ENCODE measurements at places on chromosomes 5 and 9. TPM values are rescaled to one million over a fixed set of nuclear protein-coding genes. Genes with fewer than 3 reads are reported as not detected.

GRCh38 chr5:68049053-68049713, 166.4 kb upstream of the PIK3R1 start:
- DNase-seq, result no peak

DNA sequence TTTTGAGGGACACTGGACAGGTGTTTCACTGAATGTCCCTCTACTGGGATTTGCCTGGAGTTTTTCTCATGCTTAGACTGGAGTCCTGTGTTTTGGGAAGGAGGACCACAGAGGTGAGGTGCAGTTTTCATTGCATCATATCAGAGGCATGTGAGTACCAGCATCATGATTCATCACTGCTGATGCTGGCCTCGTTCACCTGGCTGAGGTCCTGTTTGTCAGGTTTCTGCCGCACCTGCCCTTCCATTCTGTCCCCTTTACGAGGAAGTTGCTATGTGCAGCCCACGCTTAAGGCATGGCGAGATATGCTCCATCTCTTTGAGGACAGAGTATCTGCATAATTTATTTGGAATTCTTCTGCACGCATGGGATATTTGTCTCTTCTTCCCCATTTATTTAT, 162.1 kb downstream of the TENT4A start:
- DNase-seq, result no peak

- DNase-seq, result no peak
Measured at GRCh38 chr9:89422151-89422975, 75.5 kb downstream of the SEMA4D start.

- DNase-seq, result no peak
Measured at GRCh38 chr5:425714-426113, 17.3 kb upstream of the EXOC3 start.

- no peak for DNase-seq
Measured at GRCh38 chr5:129244478-129244877, 149.9 kb downstream of the ISOC1 start.

- DNase-seq, result no peak
Measured at GRCh38 chr9:85081963-85082362, 412.4 kb downstream of the NTRK2 start.

DNA sequence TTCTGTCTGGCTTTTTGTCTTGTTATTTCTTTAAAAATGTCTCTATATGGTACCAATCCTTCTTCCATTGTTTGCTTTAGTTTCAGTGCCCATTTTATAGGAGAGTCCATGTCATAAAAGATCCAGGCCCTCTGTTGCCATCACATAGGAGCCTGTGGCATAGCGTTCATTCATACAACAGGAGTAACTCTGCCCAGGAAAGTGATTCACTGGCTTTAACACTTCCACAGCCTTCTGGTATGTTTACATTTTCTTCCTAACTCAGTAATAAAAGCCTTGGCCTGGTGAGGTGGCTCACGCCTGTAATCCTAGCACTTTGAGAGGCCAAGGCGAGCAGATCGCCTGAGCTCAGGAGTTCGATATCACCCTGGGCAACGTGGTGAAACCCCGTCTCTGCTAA, 519.3 kb upstream of the PTGER4 start:
- no peak for DNase-seq

DNA sequence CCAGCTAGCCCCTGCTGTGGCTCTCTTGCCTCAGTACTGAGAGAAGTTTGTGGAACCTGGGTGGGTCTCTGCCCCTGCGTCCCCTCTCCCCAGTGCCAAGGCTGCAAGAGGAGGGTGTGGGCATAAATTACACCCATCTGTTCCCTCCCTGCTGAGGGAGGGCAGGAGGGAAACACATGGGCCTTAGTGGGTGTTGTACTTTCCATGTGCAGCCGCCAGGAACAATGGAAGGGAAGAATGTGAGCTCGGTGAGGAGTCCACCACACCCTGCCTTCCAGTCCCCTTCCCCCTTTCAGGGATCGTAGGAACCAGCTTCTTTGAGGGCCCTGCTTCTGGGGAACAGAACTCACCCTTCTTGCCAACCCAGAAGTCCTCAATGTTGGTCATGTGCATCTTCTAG, 138.2 kb upstream of the KLF4 start:
- no peak for DNase-seq

DNA sequence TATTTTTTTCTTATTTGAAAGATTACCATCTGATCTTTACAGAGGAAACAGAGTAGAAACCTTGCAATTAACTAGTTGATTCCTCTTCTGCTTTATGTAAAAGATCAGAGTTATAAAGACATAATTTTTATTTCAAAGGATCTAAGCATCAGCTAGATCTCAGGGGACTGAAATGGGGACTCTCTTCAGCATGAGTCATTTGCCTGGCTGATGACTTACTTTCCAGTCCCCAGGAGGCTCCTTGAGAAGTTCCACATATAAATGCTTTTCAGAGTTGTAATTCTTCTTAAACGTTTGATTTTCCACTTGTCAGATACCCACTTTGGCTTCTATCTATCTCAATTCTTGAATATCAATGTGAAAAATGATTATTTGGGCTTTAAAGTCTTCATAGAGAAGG, 389.4 kb downstream of the RAB3C start:
- DNase-seq, result no peak

DNA sequence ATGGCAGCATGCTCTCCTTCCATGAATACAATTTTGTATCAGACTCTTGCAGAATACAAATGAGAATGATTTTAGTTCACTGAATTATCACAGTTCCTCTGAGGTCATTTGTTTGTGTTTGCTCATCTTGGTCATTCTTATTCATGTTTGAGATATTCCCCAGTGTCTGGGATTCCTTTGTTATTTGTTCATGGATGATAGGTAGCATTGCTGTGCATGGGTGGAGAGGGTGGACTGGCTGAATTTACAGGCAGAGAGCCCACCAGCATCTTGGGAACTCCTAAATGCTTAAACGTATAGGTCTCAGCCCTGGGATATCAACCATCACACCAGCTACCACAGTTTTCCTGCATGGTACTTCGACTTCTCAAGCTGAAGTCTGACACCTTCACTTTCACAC, 459.8 kb downstream of the CCDC171 start:
- DNase-seq, result no peak

- no peak for DNase-seq
Measured at GRCh38 chr5:81853030-81853357, 102.1 kb upstream of the SSBP2 start.

DNA sequence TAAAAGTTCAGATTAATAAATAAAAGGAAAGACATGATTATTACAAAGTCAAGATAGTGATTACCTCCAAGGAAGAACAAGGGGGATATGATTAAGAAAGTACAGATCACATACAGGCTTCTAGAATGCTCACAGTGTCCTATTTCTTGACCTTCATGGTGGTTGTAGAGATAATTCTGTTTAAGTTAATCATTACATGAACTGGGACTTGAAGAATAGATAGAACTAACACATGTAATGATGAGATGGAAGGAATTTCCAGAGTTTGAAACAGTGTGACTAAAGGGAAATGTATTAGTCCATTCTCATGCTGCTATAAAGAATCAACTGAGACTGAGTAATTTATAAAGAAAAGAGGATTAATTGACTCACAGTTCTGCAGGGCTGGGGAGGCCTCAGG, 72.7 kb downstream of the LURAP1L start:
- DNase-seq, result no peak

- DNase-seq, result no peak
Measured at GRCh38 chr5:32182463-32183063, 8.4 kb upstream of the GOLPH3 start.

DNA sequence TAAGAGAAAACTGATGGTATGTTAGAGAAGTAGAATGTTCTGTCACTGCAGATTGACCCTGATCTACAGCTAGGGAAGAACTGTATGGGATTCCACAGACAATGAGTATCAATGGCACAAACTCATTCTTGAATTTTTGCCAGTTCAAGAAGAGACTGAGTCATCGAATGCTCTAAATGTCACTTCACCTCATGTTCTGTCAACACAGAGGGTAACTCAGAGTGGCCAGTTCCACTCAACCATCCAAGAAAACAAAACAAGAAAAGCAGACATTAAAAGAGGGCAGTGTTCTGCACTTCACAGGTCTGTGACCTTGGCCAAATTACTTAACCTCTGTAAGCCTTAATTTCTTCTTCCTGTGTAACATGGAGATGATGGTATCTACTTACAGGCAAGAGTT, 132.2 kb upstream of the HMHB1 start:
- DNase-seq, result no peak

GRCh38 chr9:126487856-126488255, 125.9 kb upstream of the LMX1B start:
- no peak for DNase-seq

- no peak for DNase-seq
Measured at GRCh38 chr5:160702934-160703333, 149.1 kb downstream of the ATP10B start.

GRCh38 chr5:119864286-119864685, 234.9 kb downstream of the FAM170A start:
- DNase-seq, result no peak

DNA sequence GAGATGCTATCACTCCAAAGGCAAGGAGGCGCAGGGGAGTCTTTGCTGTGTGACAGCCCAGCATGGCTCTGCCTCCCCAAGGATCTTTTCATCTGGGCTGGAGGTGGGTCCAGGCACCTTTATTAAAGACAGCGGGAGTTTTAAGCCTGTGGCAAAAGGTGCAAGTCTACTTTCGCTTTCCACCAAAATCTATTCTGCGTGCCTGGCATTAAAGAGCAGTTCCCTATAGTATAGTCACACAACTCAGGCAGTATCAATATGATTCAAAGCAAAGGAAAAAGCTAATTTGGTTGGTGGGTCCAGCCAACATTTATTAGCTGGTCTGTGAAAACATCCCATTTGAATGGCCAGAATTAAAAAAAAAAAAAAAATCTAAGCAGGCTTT, 398.7 kb downstream of the EBF1 start:
- DNase-seq, result no peak

DNA sequence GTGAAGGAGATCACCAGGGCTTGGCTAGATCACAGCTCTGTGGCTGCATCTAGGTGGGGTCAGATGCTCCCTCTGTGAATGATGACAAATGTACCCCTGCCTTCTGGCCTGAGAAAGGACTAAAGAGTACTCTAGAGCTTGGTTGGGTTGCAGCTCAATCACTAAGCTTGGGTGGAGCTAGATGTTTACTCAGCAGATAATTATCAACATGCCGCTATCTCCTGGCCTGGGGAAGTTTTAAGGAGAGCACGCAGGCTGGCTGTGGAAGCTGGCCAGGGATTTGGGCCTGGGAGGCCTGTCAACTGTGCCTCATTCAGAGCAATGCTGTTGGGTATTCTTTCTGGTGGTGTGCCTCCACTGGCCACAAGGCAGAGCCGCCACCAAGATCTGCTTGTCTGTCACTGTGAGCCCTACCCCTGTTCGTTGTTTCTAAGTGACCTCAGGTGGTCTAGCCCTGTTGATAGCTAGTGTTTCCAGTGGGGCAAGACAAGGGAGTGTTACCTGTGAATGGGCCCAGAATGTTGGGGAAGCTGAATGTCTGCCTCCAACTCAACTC, 181.7 kb downstream of the ADGRV1 start:
- DNase-seq, result no peak

DNA sequence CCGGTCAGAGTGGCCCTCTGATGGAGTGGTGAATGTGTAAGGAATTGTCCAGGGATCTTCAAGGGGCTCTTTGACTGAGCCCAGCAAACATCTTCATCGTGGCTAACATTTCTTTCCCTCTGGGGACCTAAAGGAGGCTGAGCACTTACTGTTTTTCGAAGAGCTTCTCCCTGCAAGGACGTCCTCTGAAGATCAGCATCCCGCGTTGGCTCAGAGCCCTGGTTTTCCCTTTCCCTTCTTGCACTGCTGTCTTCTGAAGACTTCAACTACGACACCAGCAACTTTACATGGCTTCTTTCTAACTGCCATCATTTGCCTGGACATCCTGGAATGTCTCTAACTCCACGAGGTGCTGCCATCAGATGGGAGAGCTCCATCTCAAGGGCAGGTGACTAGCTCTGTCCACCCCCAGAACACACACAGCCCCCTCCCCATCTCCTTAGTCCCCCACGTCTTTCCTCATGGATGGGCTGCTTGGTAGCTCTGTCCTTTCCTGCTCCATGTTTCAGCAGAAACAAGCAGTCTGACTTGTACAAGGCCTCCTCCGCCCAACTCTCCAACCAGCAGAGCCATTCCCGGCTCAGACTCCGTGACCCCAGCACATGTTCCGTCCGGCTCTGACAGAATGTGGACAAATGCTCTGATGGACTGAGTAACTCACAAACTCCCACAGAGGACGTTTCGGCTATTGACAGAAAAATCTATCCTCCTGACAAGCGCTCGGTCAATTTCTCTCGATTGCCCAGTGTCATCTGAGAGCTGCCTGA, 17.1 kb downstream of the SHB start:
- no peak for DNase-seq

GRCh38 chr9:121888438-121888775, 204.7 kb downstream of the TTLL11 start:
- peak; percentile 81 for DNase-seq

Gene ANKRD18B
- total RNA-seq, result 2.5 TPM

Gene PKD2L2
- not detected for total RNA-seq

Gene BHMT2
- total RNA-seq, result 0.42 TPM

Gene PCDH12
- 0.66 TPM for total RNA-seq

Gene FBLL1
- total RNA-seq, result 0.17 TPM

Gene PDE8B
- 4.5 TPM for total RNA-seq

Gene EGFL7
- 52.5 TPM for total RNA-seq

Gene PCDHB15
- 2.0 TPM for total RNA-seq

Gene MARVELD2
- 20.9 TPM for total RNA-seq

Gene GARNL3
- total RNA-seq, result 14.9 TPM

Gene SAXO1
- 0.30 TPM for total RNA-seq

Gene SV2C
- 0.63 TPM for total RNA-seq
